ENCODE measurements at places on chromosomes 1 and 21.

- DNase-seq: no peak
Observed at GRCh38 chr1:81804312-81804711, 3.6 kb downstream of the ADGRL2 start.

DNA sequence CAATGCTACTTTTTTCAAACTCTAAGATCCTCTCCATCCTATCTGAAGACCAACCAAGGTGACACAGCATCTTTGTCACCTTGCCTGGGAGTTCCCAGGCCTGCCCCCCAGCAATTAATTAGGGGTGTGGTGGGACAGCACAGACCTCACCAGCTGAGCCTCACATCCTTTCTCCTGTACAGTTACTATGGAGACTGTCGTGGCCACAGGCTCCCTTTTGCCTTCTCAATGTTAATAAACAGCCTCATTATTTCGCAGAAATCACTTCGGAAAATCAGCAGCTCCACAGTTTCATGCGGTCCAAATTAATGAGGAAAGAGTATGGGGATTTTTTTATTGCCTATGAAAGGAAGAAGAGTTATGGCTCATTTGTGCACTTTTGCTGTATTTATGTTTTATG, 378.3 kb downstream of the NPHP4 start:
- DNase-seq: no peak

DNA sequence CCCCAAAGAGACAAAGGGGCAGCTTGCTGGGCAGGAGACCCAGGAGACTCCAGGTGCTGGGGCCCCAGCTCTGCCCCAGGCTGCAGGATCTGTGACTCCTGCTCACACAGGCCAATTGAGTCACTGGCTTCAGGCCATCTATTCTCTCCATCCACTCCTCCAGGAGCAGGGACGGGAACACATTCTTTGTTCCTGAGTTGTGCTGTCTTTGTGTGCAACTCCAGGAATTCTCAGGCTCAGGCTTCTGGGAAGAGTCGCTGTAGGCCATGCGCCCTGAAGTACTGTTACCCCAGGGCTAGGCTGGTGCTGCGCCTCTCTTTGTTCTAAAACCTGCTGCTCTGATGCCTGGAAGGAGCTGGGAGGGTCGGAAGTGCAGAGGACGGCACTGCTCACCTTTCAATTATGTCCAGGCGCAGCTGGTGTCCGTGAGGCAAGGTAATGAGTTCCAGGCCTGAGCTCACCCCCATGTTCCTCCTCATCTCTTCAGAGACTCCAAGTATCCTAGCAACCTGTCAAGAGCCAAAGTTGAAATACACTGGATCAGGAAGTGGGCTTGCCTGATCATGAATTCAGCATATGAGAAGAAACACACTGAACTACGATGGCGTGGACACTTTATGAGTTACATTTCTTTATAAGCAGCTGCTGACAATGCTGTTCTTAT, 105.9 kb downstream of the BCAR3 start:
- no peak for DNase-seq

DNA sequence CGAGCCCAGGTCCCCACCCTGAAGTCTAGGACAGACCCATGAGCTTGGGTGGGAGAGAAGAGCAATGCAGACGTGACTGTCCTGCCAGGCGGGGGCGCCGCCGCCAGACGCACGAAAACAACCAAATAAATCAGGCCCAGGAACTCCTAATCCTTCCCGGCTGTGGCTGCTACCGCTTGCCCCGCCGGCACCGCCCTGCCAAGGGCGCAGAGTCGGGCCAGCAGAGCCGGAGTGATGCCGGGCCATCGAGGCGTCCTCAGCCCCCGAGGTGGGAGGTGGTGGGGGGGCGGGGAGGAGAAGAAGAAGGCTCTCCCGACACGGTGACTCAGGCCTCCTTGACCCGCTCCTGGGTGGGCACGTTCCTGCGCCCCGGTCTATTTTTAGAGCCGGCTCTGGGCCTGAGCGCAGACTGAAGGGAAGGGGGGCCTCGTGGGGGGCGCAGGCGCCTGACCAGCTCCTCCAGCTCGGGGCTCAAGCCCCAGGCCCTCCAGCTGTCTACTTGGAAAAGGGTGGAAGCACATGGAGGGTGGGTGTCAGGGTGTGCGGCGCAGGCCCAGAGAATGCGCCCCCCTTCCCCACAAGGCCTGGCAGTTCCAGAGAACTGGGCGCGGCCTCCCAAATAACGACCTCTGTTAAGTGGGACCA, 10.7 kb upstream of the COL16A1 start:
- peak; percentile 15 for DNase-seq

DNA sequence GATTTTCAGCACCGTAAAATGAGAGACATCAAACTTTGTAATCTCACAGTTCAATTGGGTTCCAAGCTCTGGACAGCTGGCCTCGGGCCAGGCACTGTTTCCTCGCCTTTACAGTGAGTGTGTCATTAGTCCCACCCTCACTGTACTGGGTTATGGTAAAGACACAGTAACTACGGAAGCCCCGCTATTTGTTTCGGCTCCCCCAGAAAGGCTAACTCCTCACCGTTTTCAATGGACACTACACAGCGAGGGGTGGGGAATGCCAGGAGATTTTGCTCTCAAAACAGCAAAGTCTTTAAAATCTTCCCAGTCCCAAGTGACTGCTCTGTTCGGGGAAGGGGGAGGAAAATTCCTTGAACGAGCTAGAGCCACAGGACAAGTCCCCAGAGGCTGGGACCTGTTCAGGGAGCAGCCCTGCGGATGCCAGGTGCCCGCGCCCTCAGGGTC, 757 bp upstream of the SPSB1 start:
- no peak for DNase-seq

DNA sequence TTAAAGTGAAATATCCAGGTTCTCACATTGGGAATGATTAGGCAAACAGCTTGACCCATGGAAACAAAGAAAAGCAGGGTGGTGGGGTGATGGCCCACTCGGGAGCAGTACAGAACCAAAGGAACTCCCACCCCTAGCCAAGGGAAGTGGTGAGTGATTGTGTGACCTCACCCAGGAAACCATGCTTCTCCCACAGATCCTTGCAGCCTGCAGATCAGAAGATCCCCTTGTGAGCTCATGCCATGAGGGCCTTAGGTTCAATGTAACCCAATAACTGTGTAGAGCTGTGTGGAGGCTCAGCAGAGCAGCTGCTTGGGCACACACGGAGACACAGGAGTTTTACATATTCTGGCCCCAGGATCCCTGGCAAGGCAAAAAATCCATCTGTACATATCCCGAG, 311.8 kb upstream of the DPYD start:
- DNase-seq: no peak

DNA sequence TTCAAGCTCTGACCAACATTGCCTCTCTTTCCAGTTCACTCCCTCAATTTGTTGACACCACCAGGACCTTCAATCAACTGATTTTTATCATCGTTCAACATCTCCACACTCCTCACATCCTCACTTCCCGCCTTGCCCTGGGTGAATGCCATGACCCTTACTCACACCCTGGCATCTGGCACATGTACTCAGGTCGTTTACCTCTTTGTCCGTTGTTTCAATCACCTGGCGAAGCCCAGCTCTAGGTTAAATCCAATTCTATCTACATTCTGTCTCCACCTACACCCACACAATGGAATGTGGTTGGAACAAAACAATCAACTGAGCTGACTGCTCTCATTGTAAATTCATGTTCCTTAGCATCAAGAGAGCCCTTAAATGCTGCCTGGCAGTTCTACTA, 24.2 kb upstream of the TBX15 start:
- DNase-seq: no peak

DNA sequence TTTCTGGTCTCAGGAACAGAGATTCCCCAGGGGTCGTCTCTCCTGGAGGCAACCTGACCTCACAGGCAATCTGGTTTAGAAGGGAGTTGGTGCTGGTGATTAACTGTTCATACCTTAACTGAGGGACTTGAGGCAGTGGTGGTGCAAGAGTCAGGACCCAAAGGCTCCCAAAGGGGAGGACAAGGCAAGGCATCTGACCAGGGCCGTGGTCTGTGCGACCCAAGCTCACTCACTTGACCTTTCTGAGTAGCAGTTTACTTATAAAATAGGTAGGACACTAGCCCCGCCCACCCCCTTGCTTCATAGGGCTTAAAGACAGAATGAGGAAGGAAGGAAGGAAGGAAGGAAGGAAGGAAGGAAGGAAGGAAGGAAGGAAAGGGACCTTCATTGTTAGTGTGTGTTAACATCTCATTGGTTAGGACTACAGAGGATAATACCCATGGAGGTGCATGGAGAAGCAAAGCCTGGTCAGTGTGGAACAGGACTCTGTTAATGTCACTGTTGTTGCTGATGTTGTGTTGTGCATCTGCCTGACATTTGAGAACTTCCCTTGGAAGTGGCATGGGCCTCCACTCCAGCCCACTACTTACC, 4.6 kb upstream of the KCNA2 start:
- no peak for DNase-seq

- no peak for DNase-seq
Observed at GRCh38 chr1:215114154-215114933, 31.8 kb downstream of the KCNK2 start.

DNA sequence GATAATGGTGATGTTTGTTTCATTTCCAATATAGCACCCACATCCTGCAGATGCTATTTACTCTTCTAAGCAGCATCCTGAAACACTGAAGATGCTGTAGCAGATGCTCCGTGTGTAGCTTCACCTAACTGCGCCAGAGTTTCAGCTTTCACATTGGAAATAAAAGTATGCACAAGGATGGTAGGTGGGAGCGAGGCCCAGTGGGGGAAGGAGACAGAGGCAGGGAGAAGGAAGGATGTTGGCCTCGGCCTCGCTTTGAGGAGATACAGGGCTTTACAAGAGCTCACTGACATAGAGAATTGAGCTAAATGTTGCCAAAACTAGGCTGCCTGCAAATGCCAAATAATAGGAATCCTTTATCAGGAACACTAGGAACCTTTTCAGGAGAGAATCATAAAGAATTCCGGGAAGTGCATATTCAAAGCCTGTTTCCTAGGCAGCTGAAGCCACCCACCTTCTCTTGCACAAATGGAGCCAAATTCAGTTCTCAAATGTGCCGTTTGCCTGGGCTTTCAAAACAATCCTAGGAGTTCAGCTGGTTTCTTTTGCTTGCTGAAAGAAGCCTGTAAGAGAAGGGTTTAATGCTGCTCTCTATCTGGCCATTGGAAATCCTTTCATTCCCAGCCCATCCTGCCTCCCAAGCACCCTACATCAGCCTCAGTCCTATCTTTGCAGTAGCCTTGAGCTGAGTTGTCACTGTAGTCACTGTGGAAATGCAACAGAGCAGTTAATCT, 135.4 kb upstream of the ATP1B1 start:
- no peak for DNase-seq

DNA sequence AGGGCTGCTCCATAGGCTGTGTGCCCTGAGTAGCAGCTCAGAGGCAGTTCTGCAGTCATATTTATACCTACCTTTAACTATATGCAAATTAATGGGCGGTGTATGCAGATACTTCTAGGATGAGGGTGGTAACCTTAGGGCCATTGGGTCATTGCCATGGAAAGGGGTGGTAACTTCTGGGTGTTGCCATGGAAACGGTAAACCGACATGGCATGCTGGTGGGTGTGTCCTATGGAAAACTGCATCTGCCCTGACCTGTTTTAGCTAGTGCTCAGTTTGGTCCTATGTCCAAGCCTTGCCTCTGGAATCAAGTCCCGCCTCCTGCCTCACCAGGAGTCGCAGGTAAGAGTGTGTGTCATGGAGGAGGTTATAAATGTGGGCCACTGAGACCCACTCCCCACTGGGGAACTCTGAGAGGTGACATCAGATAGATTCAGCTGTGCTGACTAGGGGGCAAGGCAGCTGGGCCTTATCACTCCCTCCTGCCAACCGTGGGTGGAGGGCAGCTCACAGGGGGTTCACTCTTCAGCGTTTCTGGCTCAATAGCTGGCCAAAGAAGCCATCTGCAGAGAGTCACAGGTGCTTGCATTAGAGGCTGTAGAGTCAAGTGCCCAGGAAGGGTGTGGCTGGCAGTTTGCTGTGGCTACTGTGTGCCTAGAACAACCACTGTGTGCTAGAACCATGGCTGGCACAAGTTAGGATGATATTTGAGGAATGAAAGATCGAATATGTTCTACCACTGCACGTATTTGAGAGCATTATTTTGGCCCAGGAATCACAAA, 19.0 kb downstream of the BACE2 start:
- DNase-seq: no peak

DNA sequence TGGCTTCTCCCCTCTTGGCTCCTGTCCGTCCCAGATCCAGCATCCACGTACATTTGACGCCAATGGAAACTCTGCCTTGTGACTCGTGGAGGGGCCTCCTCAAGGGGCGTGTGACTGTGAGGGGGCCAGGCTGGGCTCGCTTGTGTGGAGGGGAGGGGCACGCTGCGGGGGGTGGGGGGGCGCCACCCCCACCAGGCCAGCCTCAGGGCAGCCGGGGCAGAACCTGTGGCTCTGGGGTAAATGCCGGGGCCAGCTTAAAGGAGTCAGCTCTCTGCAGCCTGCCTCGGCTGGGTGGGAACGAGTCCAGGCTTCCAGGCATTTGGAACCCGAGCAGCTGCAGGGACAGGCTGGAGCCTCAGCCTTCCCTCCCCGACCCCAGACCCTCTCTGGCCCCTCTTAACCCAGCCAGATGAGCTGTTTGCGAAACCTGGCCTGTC, 94.1 kb downstream of the SIK1 start:
- no peak for DNase-seq

- no peak for DNase-seq
Observed at GRCh38 chr1:184340984-184341383, 45.8 kb upstream of the C1orf21 start.

DNA sequence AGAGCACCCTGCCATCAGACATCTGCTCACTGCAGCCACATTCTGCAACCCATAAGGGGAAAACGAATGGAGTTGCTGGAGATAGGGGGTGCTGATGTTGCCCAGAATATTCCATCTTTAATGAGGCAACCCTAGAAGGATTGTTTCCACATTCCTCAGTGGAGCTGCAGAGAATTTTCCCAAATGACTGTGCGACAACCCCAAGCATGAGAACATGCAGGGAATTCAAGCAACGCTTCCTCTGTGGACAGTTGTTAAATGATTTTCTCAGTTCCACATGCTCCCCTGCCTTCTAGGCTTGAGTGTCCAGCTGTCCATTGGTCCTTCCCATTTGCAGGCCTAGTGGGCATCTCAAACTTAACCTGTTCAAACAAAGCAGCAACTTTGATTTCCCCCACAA, 20.5 kb upstream of the UBL4B start:
- DNase-seq: no peak

- DNase-seq: no peak
Observed at GRCh38 chr21:36210779-36211659, 54.4 kb downstream of the DOP1B start.

DNA sequence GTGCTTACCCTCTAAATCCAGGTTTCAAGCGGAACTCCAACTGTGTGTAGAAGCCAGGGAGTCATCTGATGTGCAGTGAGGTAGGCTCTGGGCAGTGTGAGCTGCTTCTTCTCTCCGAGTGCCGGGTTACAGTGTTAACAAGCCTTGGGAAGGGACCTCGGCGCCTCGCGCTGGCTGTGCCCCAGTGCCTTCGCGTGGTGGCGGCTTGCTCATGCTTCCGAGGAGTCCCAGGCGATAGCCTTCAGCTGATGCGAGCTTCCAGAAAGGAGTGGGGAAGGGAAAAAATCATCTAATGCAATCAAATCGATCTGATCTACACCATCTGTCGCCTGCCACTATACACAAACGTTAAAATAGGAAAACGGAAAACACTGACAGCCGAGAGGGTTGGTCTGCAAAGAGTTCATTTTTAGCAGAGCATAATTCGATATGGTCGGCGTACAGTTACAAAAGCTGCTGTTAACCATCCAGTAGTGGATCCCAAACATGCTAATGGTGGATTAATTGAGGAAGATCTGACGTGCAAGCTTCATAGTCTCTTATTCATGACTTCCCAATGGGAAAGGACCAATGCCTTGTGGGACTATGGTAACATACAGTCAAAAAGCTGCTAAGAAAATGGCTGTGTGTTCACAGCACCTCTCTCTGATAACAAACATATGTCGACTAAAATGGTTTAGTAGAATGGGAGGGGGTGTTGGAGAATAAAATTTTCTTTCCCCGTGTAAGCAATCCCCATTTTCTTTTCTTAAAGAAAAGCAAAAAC, 128.7 kb upstream of the DPYD start:
- no peak for DNase-seq

GRCh38 chr1:230327892-230328284, 98.2 kb downstream of the PGBD5 start:
- peak; percentile 12 for DNase-seq
